ENCODE measurements at places on chromosomes 13 and 19.

- no peak for DNase-seq
Observed at GRCh38 chr19:35216016-35216832, 12.3 kb downstream of the FAM187B start.

- DNase-seq, result no peak
Observed at GRCh38 chr19:32196690-32197420, 148.6 kb upstream of the ZNF507 start.

GRCh38 chr19:3039125-3039524, 10.0 kb upstream of the TLE2 start:
- no peak for DNase-seq

- DNase-seq, result peak; percentile 41
Observed at GRCh38 chr19:49064768-49065611, at the start of gene NTF4. Gene NTF4, minus strand, starts transcription at chr19:49064818. Its CDS starts 2,821 bp downstream, at chr19:49061997.

DNA sequence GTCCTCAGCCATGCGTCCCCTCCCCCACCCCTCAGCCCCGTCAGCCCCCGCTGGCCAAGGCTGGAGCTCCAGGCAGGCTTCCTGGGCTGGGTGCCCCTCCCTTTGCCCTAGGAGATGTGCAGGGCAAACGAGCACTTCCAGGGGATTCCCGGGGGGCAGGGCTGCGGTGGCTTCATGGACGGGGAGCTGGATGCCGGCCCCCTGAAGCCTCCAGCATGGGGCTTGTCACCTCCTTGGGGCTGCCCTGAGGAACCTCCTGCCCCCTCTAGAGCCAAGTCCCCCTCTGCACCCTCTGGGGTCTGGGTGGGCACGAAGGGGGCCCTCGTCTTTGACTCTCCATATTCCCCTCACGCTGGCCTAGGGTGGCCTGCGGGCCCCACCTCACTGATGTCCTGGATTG, 25.4 kb upstream of the SLC7A10 start:
- no peak for DNase-seq

- DNase-seq, result no peak
Observed at GRCh38 chr13:113814435-113814821, 49.4 kb downstream of the GAS6 start.

GRCh38 chr19:15199661-15200552, 888 bp downstream of the NOTCH3 start:
- DNase-seq, result peak; percentile 89

GRCh38 chr13:21289475-21289874, 113.0 kb downstream of the MRPL57 start:
- no peak for DNase-seq

GRCh38 chr13:110330491-110331011, 23.5 kb downstream of the COL4A2 start:
- DNase-seq, result no peak

DNA sequence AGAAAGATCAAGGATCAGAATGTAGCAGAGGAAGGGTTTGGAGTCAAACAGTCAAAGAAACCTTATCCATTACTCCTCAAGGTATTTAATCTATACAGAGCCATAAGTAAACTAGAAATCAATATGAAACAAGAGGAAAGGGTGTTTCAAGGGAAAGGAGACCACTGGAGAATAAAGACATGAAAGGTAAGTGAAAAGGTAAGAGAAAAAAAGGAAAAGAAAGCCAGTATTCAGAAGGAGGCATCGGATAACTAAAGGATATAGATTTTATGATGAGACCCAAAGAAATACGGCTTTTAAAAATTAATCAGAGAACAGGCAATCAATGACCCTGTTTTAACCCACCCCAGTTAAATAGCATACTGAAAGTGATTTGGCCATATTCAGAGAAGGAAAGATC, 438.7 kb upstream of the MIR17HG start:
- no peak for DNase-seq

- peak; percentile 95 for DNase-seq
Observed at GRCh38 chr13:104949840-104950740, 1585.4 kb downstream of the EFNB2 start.

DNA sequence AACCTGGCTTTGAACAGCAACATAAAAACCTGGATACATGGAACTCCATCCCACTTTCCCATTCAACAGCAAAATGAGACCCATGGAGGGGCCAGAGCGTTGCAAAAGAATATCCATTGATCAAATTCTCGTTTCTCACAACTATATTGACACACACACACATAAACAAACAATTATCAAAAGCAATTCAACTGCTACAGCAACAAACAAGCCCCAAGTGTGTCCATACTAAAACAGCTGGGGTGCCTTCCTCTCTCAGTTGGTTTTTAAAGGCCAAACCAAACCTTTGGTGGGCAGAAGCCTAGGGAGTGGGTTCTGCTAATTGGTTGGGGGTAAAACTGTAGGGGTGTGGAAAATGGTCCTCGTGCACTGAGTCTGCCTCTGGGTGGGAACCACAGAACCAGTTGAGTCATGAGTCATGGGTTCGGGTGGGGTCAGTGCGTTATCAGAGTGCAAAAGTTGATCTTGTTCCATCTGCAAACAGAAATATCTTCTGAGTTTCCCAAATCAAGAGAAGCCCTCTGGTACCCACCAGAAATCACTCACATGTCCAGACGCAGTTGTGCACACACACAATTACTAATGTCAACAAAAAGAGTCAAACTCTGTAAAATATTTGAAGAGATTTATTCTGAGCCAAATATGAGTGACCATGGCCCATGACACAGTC, 18.5 kb downstream of the GPR42 start:
- DNase-seq, result no peak

GRCh38 chr19:51458051-51458645, at the start of gene SIGLEC8:
Gene SIGLEC8, minus strand, starts transcription at chr19:51458454. Its CDS starts 67 bp downstream, at chr19:51458387.
- no peak for DNase-seq

- DNase-seq, result no peak
Observed at GRCh38 chr19:33094436-33095067, 13.6 kb downstream of the GPATCH1 start.

GRCh38 chr13:38686577-38687245, at the start of gene FREM2:
Gene FREM2, plus strand, starts transcription at chr13:38687077. Its CDS starts 268 bp downstream, at chr13:38687345.
- peak; percentile 75 for DNase-seq

DNA sequence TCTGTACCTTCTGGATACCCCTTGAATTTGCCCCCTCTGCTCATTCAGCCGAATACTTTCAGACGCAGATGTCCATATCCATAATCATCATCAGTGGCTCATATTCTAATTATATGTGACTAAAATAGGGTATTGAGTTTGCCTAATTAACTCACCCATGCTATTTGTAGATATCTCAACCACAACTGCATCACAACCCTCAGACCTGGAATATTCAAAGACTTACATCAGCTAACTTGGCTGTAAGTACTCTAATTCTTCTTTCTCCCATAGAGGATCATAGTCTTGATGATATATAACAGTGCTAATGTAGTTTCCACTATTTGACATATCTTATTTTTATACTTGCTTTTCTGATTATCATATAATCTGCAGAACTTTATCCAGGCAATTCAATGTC, 35.8 kb downstream of the RXFP2 start:
- DNase-seq, result no peak

- DNase-seq, result peak; percentile 58
Observed at GRCh38 chr13:110341445-110342244, 34.6 kb downstream of the COL4A2 start.
